ENCODE measurements at places on chromosomes 11 and 22.

GRCh38 chr22:26974914-26975803 lies 317.8 kb downstream of the MIAT start:
- DNase-seq, result no peak

DNA sequence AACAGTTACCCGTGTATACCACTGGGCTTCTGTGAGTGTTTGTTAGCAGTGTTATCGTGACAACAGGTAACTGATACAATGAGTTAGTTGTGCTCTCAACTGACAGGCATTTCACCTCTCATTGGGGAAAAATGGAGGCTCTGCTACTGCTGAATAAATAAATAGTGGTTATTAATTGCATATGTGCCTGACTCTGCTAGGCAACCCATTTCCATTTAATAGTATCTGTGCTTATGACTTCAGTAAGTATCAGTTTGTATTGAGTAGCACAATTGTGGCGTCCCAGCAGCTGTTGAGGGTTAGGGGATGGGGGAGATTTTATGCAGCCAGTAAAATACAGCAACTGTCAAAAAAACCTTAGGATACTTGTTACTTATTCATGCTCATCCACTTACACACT lies 123.4 kb upstream of the SEZ6L start:
- no peak for DNase-seq

- DNase-seq, result no peak
Measured at GRCh38 chr11:10913075-10913474, 55.2 kb upstream of the ZBED5 start.

DNA sequence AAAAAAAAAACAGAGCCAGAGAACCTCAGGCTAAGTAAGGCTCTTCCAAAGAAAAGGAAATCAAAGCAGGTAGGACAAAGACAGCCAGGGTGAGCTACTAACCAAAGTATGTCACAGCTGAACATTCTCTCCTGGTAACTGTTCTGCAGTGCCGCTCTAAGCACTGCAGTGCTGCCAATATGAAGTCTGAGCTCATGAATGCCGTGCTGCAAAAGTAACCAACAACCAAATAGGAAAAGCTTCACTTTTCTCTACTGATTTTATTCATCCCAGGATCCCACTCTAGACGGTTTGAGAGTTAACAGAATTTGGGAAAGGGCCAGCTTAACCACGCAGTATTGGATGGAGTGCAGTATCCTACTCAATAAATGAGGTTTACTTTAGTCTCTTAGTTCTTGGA lies 3.5 kb downstream of the SIK3 start:
- no peak for DNase-seq

DNA sequence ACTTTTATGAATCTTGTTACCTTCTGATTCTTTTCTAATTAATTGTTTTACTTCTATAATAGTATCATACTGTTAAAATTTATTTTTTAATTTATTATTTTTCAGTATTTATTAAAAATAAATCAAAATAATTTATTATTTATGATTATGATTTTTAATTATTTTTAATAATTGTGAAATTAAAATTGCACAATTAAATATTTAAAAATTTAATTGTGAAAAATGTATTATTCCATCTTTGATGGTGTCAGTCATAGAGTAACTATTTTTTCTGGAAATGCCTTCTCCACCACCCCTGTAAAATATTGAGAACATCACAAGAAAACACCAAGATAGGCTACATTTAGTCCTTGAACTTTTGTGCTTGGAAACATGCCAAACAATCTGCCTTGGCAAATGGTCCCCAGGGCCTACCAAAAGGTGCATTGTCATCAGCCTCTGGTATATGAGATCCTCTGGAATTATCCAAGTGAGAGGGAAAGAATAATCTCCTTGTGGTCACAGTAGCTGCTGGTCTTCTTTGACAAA lies at the start of gene OR8H2:
OR8H2 (plus strand) TSS at position 478 of the 528 bp plus-strand sequence. CDS start 1,356 bp downstream, outside the sequence.
- DNase-seq, result no peak

- DNase-seq, result no peak
Measured at GRCh38 chr11:89493431-89493830, 2.3 kb upstream of the NOX4 start.

- no peak for DNase-seq
Measured at GRCh38 chr11:28963187-28963586, 855.0 kb downstream of the METTL15 start.

- DNase-seq, result no peak
Measured at GRCh38 chr22:31623592-31624304, 38.3 kb downstream of the PISD start.

- no peak for DNase-seq
Measured at GRCh38 chr11:106021181-106021966, 666 bp downstream of the MSANTD4 start.

- DNase-seq, result no peak
Measured at GRCh38 chr11:95508219-95508890, 277.4 kb upstream of the SESN3 start.

GRCh38 chr11:12087075-12088004 lies 23.1 kb upstream of the MICAL2 start:
- DNase-seq, result peak; percentile 62

DNA sequence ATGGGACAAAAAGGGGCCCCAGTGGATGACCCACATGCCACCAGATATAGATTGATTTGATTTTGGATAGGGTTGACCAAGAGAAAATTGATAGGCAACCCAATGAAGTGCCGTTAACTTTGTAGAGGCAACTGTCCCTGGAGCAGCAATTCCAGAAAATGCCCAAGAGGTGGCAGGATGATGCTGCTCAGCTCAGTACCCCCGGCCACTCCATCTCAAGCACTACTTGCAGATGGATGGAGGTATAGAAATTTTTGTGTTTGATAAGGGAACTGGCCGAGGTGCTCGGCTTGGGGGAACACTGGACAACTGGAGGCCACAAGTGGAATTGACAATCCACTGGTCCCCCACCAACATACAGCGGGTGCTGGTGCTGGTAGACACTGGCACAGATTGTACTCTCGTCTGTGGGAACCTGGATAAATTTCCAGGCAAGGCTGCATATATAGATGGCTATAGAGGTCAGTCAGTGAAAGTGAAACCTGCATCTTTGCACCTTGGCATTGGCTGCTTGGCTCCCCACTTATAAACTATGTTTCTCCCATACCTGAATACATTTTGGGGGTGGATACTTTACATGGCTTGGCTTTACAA lies 86.3 kb downstream of the CCDC83 start:
- DNase-seq, result peak; percentile 52

DNA sequence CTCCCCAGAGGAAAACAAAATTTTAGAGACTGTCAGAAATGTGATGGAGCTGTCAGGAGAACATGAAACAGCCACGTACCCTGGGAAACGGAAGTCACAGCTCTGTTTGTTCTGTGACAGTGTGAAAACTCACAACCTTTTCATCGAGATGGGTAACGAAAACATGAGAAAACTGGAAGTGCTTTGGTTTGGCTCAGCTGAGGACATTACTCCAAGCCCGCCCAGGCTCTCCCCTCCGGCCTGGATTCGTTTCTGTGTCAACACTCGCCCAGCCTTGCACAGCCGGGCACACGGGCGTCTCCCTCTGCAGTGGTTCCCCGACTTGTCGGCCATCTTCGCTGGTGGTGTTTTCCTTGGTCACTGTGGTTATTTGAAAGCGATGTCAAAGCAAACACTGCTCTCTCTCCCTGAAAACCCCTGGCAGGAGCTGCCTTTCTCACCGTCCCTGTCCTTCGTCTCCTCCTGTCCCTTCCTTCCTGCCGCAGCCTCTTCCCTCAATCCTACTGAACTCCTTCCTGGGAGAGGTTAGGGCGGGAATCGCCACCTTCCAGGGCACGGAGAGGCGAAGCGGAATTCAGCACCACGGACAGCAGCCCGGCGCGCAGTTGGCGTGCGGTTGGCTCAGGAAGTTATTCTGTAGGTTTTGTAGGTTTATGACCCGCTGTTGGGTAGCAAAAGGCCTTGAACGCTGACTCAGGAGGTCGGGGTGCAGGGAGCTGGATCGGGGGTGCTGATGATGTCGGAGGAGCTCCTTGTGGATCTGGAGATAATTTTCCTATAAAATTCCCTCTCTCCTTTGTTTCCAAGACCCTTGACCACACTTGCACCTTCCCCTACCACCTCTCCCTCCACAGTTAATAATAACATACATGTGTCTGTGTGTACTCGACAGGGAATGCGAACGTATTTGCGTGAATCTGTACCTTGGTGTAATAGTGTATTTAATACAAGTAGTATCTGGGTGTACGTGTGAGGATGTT lies 13.1 kb upstream of the RPS19BP1 start:
- no peak for DNase-seq

DNA sequence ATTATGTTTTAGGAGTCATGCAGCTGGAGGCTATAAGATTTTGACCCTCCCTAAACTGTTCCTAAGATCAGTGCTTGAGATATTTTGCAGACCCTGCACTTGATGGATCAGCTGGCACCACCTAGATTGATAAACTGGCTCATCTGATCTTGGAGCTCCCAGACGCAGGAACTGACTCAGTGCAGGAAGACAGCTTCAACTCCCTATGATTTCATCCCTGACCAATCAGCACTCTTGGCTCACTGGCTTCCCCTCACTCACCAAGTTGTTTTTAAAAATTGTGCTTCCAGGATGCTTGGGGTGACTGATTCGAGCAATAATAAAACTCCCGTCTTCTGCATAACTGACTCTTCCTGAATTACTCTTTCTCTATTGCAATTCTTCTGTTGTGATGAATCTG lies 637.5 kb upstream of the FAT3 start:
- no peak for DNase-seq

DNA sequence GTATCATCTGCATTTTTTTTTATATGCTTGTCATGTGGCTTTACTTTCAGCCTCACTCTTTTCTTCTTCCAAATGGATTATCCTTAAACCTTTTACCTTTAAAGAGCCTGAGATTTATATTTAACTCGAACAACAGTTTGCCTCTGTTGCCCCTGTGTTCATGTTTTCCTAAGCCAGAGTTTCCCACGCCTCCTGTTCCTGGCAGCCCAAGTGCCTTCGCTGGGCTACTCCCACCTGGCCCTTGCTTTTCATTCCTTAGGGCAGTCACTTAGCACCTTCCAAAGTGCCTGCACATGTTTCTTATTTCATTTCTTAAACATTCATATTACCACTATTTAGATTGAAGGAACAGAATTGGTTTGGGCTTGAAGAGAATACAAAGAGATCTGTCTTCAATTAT lies 13.3 kb downstream of the TBRG1 start:
- no peak for DNase-seq

- no peak for DNase-seq
Measured at GRCh38 chr11:2143799-2144543, 4.8 kb upstream of the IGF2 start.

GRCh38 chr11:72737336-72737735 lies 14.9 kb downstream of the ARAP1 start:
- DNase-seq, result no peak

GRCh38 chr11:117300283-117300663 lies 9.1 kb downstream of the BACE1-AS start:
- DNase-seq, result no peak

GRCh38 chr11:91790346-91791170 lies 434.1 kb upstream of the FAT3 start:
- no peak for DNase-seq

DNA sequence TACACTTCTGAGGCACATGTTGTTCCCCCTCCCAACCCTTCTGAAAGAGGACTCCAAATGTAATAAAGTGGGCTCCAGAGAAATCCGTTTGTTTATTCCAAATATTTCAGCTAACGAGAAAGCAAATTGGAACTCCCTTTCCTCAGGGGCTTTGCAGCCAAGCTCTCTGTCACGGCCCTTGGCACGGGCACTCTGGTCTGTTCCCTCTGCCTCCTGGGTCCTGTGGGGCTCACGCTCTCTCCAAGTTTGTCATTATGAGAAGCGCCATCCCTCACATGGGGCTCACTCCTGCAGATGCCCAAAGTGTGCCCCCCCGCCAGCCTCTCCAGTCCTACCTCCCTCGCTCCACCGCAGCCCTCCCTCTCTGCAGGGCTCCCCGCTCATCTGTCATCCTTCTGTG lies 125.4 kb upstream of the POU2AF2 start:
- no peak for DNase-seq

- no peak for DNase-seq
Measured at GRCh38 chr22:46076651-46077339, 73.5 kb upstream of the PPARA start.

- no peak for DNase-seq
Measured at GRCh38 chr11:77107950-77108349, 5.3 kb downstream of the OMP start.

DNA sequence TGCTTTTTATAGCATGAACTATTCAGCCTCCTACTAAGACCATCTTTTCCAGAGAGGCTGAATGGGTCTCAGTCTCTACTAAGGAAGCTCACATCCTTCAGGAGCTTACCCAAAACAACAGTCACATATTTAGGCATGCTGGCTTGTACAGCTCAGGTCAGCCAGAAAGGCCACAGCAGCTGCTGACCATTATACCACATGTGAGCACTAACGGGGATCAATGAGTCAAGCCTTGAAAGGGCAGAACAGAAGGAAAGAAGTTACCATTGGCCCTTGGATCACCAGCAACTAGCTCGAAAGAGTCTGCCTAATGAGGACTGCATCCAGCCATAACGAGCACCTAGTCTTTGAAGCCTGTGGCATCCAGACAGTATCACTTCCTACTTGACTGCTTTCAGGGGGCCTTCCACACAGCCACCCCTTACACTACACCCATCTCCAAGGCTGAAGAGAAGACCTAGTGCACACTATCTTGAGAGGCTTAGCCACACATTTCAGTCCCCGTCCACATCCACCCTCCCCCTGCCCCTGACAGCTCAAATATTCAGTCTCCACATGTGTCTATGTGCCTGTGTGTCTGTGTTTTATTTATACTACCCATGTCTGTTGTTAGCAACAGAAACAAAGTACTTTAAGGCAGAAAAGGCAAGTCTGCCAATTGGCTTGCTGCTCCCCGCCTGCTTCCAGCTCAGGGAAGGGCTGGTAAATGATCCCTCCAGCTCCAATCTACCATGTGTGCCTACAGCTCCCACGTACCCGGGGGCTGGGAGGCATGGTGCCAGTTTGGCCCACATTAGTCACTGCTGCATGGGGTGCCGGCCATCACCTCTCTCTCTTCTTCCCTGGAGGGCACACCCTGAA lies 95.5 kb downstream of the RPL27A start:
- no peak for DNase-seq

GRCh38 chr22:37162221-37163095 lies 12.7 kb upstream of the IL2RB start:
- DNase-seq, result peak; percentile 89

DNA sequence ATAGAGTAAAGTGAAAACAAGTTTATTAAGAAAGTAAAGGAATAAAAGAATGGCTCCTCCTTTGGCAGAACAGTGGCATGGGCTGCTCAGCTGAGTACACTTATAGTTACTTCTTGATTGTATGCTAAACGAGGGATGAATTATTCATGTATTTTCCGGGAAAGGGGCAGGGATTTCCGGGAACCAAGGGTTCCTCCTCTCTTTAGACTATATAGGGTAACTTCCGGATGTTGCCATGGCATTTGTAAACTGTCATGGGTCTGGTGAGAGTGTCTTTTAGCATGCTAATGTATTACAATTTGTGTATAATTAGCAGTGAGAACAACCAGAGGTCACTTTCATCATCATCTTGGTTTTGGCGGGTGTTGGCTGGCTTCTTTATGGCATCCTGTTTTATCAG lies 23.5 kb upstream of the SPTY2D1 start:
- DNase-seq, result no peak

Data from MM.1S (cell line).